SJCRH30 (cell line): ENCODE measurements at places on chromosomes 16 and 17. TPM values are rescaled to one million over a fixed set of nuclear protein-coding genes. Genes with fewer than 3 reads are reported as not detected.

The KRTAP4-11 gene
- total RNA-seq: not detected in 2 replicates

The KRT32 gene
- not detected in 2 replicates for total RNA-seq

The TEX14 gene
- total RNA-seq: 2.4 and 3.4 TPM in 2 replicates

The TMEM114 gene
- not detected in 2 replicates for total RNA-seq

The MPO gene
- total RNA-seq: 5.2 and 6.4 TPM in 2 replicates

The MRPS7 gene
- total RNA-seq: 123 and 142 TPM in 2 replicates
